ENCODE measurements at places on chromosomes 5 and 9. TPM values are rescaled to one million over a fixed set of nuclear protein-coding genes. Genes with fewer than 3 reads are reported as not detected.

PRLR gene
- 27.6 TPM for total RNA-seq

IFNB1 gene
- not detected for total RNA-seq

C7 gene
- total RNA-seq: 392 TPM

TMEM174 gene
- total RNA-seq: 6.8 TPM

MTAP gene
- 26.7 TPM for total RNA-seq

PCDHGA10 gene
- total RNA-seq: 9.1 TPM

JAKMIP2 gene
- total RNA-seq: 2.9 TPM

PIP5KL1 gene
- 2.3 TPM for total RNA-seq

ADAMTS13 gene
- 6.0 TPM for total RNA-seq

FAM120A gene
- 99.2 TPM for total RNA-seq

PCDHA10 gene
- total RNA-seq: 1.2 TPM

MIER3 gene
- total RNA-seq: 18.8 TPM

QRFP gene
- not detected for total RNA-seq

SLC9A3 gene
- total RNA-seq: 44.5 TPM

PDZD2 gene
- total RNA-seq: 25.3 TPM

SPINK6 gene
- total RNA-seq: not detected

AOPEP gene
- total RNA-seq: 133 TPM

CAVIN4 gene
- 38.4 TPM for total RNA-seq

All from metanephros (tissue), 2 donors.